Hepatic stellate cell (primary cell): ENCODE measurements at places on chromosomes 2 and 18.

- no peak for DNase-seq
These were observed 29.6 kb upstream of the RNU4ATAC start for GRCh38 chr2:121501031-121501430.

- no peak for DNase-seq
These were observed 18.7 kb downstream of the EML4 start for GRCh38 chr2:42187886-42188285.

DNA sequence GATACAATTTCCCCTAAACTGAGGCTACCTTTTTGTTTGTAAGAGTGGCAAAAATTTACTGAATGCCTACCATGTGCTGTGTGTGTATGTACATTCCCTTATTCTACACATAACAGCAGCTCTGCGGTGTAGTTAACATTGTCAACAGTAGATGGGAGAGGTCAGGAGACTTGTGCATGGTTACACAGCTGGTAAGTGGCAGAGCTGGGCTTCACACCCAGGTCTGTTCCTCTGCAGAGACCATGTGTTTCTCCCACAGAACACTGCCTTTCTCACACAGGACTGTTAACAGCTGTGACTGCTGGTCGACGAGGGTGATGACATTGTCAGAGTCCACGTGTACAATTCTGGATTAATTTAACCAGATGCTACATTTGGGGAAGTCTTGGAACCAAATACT, 49.1 kb downstream of the EML6 start:
- DNase-seq = no peak

GRCh38 chr2:24771764-24772586, 21.2 kb downstream of the PTRHD1 start:
- DNase-seq = no peak

DNA sequence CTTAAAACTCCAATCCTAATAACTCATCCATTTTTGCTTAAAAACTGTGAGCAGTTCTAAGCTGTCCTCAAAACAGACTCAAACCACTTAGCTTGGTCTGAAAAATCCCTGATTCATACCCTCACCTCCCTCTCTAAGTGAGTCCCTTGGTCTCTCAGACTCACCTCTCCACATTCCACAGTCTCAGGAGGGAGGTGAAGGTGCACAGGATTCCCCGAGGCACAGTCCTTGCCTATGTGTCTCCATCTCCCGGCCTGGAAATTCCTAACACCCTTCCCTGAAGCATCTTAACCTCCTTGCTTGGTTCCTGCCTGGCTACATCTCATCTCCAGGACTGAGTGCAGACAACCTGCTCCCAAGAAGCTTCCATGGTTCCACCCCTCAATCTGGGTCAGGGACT, 45.0 kb downstream of the CYRIA start:
- DNase-seq = no peak

GRCh38 chr18:55525845-55526244, 62.1 kb downstream of the TCF4 start:
- DNase-seq = no peak

DNA sequence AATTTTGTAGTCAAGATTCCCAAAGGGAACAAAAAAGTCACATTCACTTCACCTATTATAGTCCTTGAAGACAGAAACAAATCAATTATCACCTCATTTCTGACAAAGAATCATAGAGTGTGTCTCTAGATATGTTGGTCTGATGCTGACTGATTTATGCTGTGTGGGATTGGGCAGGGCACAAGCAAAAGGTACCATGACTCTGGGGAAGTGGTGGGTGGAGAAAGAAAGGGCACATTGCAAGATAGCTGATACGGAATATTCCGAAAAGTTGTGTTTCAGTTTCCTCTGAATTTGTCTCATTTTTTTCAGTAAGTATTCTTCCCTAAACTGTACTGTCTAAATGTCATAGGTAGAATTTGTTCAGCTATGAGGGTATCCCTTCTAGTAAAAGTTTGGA, 268.0 kb downstream of the MREG start:
- DNase-seq = no peak

DNA sequence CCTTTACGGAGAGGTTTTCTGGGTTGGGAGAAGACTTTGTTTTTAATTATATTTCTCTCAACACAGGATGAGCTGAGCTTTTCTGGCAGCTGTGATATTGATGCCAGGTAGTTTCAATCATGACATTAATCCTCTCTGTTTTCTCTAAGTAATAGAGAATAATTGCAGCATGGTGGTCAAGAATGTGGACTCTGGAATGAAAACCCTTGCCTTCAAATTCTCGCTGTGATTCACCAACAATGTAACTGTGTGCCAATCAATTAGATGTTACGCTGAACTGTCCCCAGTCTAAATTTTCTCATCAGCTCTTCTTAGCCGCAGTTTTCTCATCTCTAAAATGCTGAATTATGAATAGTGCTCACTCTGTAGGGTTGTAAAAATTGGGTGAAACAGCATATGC, 31.6 kb upstream of the PPM1B start:
- DNase-seq = no peak
